Dorsolateral prefrontal cortex (tissue), 122 donors: ENCODE measurements at places on chromosomes 5 and 9. TPM values are rescaled to one million over a fixed set of nuclear protein-coding genes. Genes with fewer than 3 reads are reported as not detected.
A peak's percentile ranks its signal among the peaks of the same experiment; 100 is the strongest.

GRCh38 chr9:98796364-98797101 is at the start of gene ANKS6:
Gene ANKS6 (minus strand): TSS chr9:98796555. CDS start chr9:98796491, 64 bp downstream.
- peak; percentile 72 for DNase-seq

- no peak for DNase-seq
Measured at GRCh38 chr5:167030500-167031120, 1260.8 kb upstream of the WWC1 start.

- no peak for DNase-seq
Measured at GRCh38 chr9:35967042-35967441, 9.1 kb upstream of the OR2S2 start.

The SH2D3C gene
- 15.7 TPM for total RNA-seq

GRCh38 chr5:64505769-64506566 is at the start of gene RGS7BP:
Gene RGS7BP (plus strand): TSS chr5:64506015. CDS start chr5:64506625, 610 bp downstream.
- peak; percentile 64 for DNase-seq

- no peak for DNase-seq
Measured at GRCh38 chr9:126292736-126293521, 33.7 kb upstream of the MVB12B start.

DNA sequence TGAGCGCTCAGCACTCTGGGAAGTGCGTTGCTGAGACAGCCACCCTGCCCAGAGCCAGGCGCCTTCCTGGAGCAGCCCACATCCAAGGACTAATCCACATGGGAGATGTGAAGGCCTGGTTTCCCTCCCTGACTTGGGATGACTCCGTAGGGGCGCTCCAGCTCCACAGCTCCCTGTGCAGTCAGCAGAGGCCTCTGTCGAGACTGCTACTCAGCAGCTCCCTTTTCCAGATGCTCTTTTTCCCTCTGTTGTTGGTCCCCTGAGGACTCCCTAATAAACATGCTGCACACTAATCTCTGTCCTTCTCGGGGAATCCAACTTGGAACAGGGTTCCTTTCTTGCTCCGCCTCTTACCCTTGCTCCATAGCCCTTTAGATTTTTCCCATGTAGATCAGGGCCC is 237.3 kb downstream of the ZSWIM6 start:
- no peak for DNase-seq

The PCDH1 gene
- total RNA-seq = 80.3 TPM

- DNase-seq = no peak
Measured at GRCh38 chr5:102932781-102933180, 177.7 kb downstream of the PAM start.

GRCh38 chr5:55914971-55915370 is 63.8 kb downstream of the IL31RA start:
- no peak for DNase-seq

GRCh38 chr5:1000329-1000728 is 8.3 kb upstream of the NKD2 start:
- DNase-seq = peak; percentile 3

- DNase-seq = no peak
Measured at GRCh38 chr5:150490754-150491153, 17.2 kb upstream of the NDST1 start.

DNA sequence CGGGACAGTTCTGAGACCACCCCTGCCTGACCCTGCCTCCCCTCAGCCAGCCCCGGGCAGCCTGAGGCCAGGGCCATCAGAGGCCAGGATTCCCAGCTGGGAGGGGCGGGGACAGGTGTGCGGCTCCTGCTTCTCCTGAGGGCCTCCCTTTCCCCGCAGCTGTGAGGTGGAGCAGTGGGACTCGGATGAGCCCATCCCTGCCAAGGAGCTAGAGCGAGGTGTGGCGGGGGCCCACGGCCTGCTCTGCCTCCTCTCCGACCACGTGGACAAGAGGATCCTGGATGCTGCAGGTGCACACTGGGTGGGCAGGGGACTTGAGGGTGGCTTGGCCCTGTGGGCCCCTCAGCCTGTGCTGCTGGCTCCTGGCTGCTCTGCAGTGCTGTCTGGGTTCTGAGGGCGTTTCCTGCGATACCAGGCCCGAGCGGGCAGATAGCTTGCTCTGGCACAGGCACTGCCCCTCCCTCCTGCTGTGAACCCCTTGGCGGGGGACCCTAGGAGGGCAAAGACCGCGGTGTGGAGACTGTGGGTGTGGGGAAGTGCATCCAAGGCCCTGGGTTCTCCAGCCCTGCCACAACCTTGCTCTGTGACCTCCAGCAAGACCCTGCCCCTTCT is 2.3 kb downstream of the GRHPR start:
- no peak for DNase-seq

- no peak for DNase-seq
Measured at GRCh38 chr5:88979244-88979643, 96.3 kb upstream of the MEF2C start.

- DNase-seq = no peak
Measured at GRCh38 chr9:18618862-18619261, 144.9 kb downstream of the ADAMTSL1 start.

The SRD5A1 gene
- 34.3 TPM for total RNA-seq

The PCDHA1 gene
- 1.3 TPM for total RNA-seq

DNA sequence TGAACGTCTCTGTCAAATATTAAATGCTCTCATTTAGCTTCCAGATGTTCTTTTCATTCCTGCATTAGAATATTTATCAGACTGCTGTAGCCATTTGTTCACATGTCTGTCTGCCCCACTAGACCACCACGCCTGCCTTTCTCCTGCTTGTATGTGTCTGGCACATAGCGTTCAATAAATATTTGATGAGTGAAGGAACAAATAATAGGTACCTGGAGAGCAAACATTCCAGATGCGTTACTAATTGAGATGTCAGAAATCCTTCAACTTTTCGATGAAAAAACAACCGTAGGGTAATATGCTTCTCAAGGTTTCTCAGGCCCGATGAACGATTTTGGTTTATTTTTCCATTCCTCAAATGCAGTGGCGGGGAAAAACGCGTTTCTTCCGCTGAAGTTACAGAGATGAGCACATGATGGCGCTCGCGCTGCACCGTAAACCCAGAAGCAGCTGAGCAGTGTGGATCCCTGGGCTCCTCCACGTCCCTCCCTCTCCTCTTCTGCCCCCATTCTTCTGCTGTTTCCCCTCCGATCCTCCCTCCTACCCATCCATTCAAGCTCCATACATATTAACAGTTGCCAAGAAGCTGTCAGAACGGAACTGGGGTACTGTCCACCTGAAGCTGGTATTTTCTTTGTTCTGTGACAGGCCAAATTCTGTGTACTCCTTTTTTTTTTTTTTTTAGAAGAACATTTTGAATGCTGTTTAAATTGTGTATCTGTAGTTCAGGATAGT is 245.4 kb downstream of the MPDZ start:
- peak; percentile 72 for DNase-seq

The SLC4A9 gene
- 3.1 TPM for total RNA-seq

GRCh38 chr5:140152022-140152999 is 22.7 kb upstream of the CYSTM1 start:
- no peak for DNase-seq

DNA sequence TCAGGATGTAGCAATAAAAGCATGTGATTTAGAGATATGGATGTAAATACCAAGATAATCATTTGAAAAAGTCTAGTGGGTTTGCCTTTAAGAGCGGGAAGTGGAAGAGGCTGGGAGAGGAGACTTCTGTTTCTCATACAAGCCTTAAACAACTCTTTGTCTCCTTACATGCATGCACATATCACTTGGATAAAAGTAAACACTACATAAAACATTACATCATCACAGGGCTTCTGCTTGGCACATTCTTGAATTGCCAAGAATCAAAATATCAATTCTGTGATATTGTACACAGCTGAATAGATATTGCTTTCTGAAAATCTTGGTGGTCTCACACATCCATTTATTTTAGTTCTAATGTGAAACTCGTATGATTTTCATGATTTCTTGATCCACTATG is 57.6 kb downstream of the FOXD1 start:
- DNase-seq = no peak

DNA sequence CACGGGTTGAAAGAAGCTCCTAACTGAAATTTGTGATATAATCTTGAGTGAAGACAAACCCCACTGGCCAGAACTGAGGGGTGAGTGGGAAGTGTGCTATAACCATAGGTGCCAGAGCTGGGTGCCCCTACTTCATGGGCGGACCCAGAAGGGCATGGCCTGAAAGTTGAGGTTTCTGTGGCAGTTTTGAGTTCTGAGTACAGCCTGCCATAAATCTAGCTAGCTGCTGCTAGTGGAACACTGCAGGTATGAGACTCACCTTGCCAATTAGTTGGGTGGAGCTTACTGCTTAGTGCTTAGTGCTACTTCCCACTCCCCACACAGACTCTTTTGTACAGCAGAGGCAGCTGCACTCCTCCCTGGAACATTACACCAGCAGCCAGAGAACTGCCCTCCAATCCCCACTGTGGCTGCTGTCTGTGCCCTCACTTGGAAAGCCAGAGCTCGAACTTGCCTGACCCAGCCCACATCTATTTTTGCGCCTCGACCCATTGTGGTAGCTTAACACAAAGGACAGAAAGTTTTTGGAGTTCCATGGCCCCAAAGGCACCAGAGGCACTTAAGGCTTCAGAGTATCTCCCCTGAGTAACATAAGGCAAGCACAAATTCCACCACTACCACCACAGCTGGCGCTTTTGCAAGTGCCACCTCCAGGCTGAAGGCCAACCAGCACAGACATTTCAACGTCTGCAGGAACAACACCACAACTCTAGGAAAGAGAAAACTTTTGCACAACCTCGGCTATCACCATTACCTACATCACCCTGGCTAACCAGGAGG is 27.1 kb upstream of the PTGER4 start:
- DNase-seq = no peak

GRCh38 chr9:129139233-129139992 is 28.2 kb downstream of the PTPA start:
- peak; percentile 73 for DNase-seq

The S1PR3 gene
- 8.5 TPM for total RNA-seq

- no peak for DNase-seq
Measured at GRCh38 chr5:175037820-175038219, 313.4 kb downstream of the MSX2 start.

The MRPS30 gene
- 85.4 TPM for total RNA-seq

The OR13C3 gene
- total RNA-seq = not detected

The POLE3 gene
- total RNA-seq = 27.6 TPM

The ADAM19 gene
- total RNA-seq = 10.4 TPM

- no peak for DNase-seq
Measured at GRCh38 chr5:78621291-78621738, 27.3 kb downstream of the LHFPL2 start.

The PTGDS gene
- total RNA-seq = 1,812 TPM

The PALM2AKAP2 gene
- total RNA-seq = 14.8 TPM

DNA sequence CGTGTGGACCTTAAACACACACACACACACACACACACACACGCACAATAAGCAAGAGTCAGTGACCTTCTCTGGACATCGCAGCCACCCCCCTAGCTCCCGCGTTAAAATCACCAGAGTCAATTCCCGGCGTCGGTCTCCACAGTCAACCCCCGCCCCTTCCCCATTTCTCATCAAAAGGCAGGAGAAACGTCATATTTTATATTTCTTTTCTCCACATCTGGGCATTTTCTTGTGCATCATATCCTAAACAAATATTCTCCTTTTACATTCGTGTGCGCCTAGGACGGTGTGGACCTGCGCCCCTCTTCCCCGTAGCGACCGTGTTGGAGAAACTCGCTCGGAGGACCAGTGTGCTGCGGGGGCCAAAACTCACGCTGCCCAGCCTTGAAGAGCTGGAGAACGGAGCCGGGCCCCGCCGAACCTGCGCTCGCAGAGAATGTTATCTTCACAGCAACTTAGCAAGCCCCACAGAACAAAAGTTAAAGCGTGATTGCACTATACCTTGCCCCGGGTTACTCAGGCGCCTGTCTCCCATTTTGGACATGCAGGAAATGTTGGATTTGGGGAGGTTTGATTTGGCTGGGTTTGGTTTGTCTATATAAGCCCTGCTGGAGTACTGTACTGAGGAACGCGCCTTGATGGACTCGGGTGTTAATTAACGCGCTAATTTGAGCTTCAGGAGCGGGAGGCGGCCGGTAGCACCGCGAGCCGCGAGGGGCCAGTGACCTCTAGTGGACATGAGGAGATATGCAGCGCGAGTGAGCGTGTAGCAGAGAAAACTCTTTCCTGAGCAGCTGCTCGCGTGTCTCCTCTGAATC is 192.4 kb downstream of the MEF2C start:
- peak; percentile 83 for DNase-seq

DNA sequence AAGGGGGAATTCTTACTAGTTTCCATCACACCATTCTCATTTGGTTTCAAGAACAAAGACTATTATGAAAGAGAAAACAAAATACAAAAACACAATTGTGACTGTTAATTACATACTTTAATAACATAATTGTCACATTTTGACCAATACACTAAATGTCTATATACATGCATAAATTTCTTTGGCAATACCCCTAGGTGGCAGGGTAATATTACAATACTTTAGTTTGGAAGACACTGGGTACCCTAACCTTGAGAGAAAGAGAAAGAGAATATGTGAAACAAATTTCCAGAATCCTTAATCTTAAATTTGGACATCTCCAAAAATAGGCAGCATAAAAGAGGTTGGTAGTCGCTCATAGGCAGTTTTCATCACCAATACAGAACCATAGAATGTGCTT is 619.6 kb upstream of the ADAMTS16 start:
- DNase-seq = no peak

DNA sequence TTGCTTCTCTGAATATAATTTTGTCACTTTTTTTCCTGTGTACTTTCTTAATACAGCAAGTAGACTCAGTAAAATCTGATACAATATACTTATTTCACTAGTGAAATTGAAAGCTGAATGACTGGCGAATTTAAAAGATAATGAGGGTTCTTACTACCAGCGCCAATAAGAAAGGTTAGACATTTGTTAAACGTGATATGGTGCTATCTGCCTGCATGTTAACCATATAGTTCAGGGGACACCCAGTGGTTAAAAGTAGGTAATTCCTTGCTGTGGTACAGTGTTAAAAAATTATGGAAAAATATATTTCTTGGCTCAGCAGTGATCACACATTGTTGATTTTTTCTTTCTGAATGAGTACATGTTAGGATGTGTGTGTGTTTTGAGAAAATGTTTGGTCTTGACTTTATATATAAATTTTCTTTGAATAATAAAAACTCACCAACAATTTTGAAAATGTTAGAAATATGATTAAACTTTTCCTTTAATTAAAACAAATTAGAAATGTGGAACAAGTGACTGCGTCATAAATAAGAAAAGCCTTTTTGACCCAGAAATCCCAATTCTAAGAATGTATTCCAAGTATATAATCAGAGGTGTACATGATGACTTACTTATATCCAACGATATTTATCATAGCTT is 25.8 kb downstream of the CAST start:
- no peak for DNase-seq

The PGM5 gene
- 4.1 TPM for total RNA-seq

DNA sequence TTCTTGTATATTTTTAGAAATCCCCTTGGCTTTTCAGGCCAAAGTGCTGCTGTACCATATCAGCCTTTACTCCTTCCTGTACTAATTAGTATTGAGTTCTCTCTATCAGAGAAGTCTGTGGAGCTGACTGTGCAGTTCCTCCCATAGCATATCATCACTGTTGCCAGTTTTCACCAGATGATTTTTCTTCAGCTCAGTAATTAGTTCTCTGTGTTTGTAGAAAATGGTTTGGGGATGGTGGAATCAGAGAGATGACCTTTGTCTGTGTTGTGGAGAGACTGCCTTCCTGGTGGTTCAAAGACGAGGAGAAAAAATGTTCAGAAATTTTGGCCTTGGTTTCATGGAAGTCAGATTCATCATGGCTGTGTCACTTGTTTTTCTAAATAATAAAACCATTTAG is 227.5 kb upstream of the ACTBL2 start:
- no peak for DNase-seq
